Panc1 (cell line): ENCODE measurements at places on chromosomes 3 and 15. TPM values are rescaled to one million over a fixed set of nuclear protein-coding genes. Genes with fewer than 3 reads are reported as not detected.

GRCh38 chr3:169280010-169280585, 383.4 kb downstream of the MECOM start:
- DNase-seq: no peak

DNA sequence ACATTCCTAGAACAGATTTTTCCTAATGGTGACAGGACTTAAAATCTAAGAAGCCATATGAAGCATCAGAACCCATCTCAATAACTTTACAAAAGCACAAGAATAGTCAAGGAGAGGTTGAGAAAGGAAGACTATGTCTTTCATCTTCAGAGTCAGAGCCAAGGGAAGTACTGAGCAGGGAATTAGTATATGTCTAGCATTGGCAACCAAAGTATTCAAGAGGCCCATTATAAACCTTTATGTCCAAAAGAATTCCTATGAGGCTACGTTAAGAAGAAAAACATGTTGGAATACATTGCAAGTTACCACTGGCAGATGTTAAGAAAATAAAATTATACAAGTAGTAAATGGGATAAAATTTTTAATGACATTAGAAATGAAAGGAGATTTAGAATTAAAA, 150.5 kb downstream of the MAGI1 start:
- no peak for DNase-seq

The B4GALT4 gene
- 27.4 TPM for total RNA-seq

The LRTM1 gene
- not detected for total RNA-seq

DNA sequence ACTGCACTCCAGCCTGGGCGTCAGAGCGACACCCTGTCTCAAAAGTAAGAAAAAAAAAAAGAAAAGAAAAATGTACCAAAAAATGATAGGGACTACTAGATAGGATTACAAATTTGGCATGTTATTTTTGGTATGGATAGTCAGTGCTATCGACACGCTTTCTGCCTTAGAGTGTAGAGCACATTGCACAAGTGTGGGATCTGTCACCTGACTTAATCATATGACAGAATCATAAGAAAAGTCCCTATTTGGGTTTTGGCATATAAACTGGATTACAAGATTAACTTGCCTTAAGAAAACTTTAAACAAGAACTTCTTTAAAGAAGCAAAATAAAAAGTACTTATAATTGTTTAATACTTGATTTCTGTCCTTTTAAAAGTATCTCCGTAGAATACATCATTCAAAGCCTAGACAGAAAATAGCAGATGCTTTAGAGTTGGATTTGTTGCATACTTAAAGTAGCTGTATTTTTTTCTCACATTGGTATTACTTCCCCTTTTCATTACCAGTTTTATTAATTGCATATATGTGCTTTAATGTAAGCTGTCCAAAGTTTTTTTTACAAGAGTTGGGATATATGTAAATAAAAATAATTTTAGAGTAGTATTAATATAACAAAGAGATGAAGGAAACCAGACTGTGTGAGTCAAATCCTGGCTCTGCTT, 7.8 kb downstream of the ATP6V1A start:
- no peak for DNase-seq

GRCh38 chr3:147757866-147758265, 348.7 kb downstream of the ZIC1 start:
- DNase-seq: no peak

DNA sequence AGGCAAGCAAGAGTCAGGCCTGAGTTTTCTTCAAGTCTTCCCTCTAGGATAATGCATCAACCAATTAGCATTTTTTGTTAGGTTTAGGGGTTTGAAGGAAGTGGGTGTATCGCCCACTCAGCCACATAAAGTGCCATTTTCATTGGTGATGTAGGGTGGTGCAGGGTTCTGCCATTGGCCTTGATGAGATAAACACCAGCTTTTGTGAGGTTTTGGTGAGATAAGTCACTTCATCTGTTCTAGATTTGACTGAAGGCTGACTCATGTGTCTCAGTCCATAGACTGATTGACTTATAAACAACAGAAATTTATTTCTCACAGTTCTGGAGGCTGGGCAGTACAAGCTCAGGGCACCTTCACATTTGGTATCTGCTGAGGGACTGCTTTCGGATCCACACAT, 84.5 kb upstream of the C3orf80 start:
- no peak for DNase-seq

GRCh38 chr3:136136454-136136853, 59.7 kb downstream of the MSL2 start:
- no peak for DNase-seq

- no peak for DNase-seq
Measured at GRCh38 chr15:85828126-85828525, 33.4 kb upstream of the KLHL25 start.

The MRPL3 gene
- total RNA-seq: 129 TPM

DNA sequence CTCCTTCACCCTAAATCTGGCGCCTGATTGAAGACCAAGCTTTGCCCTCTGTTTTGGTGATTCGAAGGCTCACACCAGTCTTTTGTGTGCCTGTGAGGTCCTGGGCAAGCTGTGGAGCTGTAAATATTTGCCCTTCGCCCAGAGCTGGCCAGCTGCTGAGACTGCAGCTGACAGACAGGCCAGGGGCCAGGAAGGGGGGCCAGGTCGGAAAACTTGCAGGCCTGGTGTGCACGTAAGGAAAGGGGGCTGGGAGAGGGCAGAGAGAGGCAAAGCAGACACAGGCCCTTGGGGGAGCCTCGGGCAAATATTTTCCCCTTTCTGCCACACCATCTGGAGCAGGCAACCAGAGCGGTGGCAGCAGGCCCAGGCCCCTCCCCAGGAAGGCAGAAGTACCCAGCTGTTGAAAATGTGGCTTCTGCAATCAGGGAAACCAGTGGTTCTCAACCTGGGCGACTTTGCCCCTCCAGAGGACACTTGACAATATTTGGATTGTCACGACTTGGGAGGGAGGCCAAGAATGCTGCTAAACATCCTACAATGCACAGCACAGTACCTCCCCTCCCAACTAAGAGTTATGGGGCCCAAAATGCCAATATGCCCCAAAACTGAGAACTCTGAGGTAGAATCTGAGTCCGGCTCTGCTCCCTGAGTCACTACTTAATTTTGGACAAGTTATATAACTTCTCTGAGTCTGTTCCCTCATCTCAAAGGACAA, 2.5 kb downstream of the PDZRN3 start:
- DNase-seq: no peak

DNA sequence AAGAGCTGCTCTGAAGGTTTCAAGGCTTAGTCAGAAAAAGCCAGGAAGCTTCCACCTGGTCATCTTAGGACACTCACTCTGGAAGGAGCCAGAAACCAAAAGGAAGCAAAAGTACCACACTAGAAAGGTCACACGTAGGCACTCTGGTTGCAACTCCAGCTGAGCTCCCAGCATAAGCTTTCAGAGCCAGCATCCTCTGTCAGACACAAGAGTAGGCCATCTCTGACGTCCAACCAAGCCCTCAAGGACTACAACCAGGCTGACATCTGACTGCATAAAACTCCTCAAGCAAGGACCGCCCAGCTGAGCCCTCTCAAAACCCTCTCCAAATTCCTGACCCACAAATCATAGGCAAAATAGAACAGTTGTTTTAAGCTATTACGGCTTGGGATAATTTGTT, 12.8 kb downstream of the SH3BP5 start:
- no peak for DNase-seq

The HRH1 gene
- 4.6 TPM for total RNA-seq

- DNase-seq: no peak
Measured at GRCh38 chr3:185943760-185944106, 5.9 kb upstream of the TRA2B start.
